NCI-H69 (cell line): ENCODE measurements at places on chromosomes 16 and 17.

GRCh38 chr17:28657756-28658155, 4.0 kb downstream of the SDF2 start:
- DNase-seq, result no peak

- no peak for DNase-seq
Observed at GRCh38 chr16:25614716-25615265, 77.0 kb upstream of the HS3ST4 start.

GRCh38 chr16:47463771-47464624, 2.9 kb downstream of the PHKB start:
- peak; percentile 62 for DNase-seq

- DNase-seq, result no peak
Observed at GRCh38 chr16:88761830-88762229, 23.2 kb downstream of the PIEZO1 start.

GRCh38 chr17:47802341-47803022, 19.1 kb downstream of the OSBPL7 start:
- DNase-seq, result peak; percentile 89

DNA sequence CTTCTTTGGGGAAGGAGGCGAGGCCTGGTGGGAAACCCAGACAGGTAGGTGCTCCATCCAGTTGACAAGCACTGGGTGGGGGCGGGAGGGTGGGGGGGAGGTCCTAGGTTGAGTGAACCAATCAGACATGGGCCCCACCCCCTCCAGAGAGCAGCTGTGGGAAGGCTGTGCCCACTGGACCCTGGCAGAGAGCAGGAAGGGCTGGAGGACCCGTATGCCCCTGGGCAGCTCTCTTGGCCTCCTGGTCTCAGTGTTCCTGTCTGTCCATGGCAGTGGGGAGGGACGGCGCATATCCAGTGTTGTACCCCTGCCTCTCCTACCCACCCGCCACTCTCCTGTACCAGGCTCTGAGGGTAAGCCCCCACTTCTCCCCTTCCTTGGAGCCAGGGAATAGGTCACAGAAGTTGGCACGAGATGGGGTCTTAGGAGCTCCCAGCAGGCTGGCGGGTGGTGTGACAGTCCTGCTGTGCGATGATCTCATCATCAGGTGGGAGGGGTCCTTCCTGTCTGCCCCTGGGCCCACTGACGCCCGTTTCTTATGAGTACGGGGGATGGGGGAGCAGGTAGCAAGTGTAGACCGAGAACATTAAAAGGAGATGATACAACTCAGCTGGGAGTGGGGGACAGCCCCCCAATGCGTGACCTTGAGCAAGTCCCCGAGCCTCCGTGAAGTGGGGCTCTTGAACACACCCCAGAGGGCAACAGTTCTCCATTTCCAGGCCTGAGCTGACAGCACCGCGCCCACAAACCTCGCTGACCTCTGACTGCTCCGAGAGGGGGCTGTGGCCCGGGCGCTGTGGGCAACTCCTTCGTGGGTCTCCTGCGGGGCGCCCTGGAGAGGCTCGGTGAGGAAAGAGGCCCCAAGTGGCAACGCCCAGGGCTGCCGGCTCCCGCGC, 1.2 kb upstream of the ZFPM1 start:
- DNase-seq, result peak; percentile 34

DNA sequence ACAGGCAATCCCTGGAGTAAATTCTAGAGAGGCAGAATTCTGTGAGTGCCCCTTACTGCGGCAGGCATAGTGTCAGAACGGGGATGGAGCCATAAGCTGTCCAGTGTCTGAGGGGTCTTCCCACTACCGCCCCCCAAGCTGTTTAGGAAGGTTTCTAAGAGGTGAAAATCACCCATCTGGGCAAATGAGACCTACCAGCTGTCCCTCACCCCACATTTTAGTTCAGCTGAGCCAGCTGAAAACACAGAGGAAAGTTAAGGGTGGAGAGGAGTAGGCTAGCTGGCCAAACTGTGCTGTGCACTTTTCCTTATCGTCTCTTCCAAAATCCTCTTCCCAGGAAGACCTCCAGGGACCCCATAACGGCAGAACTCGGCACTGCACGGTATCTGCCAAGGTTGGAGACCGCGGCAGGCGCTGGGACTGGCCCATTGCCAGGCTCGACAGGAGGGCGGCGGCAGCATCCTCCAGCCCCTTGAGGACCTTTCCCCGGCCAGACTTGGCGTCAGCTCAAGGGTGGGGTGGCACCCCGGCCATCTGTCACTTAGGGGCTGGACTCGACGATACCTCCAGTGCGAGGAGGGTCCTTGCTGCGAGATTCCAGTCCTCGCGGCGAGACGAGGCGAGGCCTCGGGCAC, 955 bp downstream of the ACLY start:
- DNase-seq, result peak; percentile 95

GRCh38 chr16:68444056-68444657, 4.2 kb downstream of the SMPD3 start:
- no peak for DNase-seq

- peak; percentile 79 for DNase-seq
Observed at GRCh38 chr17:6413065-6413464, 21.9 kb downstream of the AIPL1 start.

DNA sequence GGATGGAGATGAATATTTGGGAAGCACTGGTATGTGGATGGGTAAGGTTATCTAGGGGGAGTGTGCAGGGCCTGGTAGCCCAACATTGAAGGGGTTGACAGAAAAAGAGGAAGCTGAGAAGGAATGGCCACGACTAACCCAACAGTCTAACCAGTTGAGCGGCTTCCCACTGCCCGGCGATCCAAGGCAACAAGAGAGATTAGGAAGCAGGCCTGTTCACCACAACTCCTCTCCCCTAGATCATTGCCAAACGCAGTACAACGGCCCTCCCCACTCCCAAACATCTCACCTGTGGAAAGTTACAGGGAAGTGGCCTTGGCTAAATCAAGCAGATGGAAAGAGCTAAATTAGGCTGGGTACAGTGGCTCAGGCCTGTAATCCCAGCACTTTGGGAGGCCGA, 11.2 kb upstream of the RANGRF start:
- DNase-seq, result no peak

DNA sequence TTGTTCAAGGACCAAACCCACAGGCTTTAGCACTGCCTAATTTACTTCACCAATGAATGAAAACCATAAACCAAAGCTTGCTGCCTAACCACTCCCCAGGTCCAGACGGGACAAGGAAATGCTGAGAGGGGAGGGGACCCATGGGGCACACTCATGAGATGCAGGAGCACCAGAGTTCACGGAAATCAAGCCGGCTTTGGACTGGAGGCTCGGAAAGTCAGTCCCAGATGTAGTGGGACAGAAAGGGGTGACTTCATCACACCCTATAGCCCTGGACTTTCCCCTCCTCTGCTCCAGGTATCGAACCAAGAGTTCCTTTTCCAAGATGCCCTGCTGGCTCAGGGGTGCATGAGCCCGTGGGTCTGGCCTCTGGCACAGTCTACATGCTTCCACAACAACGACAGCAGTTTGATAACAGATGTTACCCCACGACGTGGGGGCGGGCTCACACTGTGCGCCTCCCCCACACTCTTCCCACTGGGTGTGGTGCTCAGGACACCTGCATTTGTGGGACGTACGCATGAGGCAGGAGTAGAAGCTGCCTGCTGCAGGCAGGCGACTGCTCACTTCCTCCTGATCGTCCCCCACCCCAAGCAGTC, 63.2 kb downstream of the AMFR start:
- DNase-seq, result no peak

DNA sequence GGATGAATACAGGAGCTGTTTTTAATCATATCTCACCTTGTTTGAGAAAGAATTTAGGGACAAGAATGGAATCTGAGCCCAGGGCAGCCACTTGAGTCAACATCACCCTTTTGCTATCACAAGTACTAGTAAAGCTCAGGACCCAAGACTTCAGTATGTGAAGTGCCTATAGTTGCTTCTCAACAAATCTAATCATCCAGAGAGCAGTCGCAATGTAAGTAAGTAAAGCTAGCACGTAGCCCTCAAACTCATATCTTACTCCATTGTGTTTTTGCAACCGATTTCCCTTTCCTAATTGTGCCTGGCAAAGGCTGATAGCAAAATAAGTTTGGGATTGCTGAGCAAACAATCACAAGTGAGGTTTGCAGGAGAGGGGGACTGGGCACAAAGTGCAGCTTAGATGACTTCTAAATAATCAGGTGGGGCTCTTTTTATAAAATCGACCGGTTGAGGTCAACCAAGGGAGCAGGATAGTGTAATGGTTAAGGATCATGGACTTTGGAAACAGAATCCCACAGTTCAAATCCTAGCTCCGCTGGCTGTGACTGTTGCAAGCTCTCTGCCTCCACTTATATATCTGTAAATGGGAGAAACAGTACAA, 13.0 kb downstream of the TOB1 start:
- DNase-seq, result no peak

- peak; percentile 42 for DNase-seq
Observed at GRCh38 chr16:88758227-88758943, 26.6 kb downstream of the PIEZO1 start.

DNA sequence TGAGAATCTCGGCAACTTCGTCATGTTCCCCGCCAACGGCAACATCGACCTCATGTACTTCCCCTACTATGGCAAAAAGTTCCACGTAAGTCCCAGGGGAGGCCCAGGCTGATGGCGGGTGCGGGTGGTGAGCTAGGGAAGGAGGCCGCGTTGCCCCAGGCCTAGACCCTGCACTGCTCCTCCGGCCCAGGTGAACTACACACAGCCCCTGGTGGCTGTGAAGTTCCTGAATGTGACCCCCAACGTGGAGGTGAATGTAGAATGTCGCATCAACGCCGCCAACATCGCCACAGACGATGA, 4.8 kb downstream of the ATP1B2 start:
- no peak for DNase-seq

GRCh38 chr16:26118575-26118974, 426.8 kb downstream of the HS3ST4 start:
- no peak for DNase-seq

DNA sequence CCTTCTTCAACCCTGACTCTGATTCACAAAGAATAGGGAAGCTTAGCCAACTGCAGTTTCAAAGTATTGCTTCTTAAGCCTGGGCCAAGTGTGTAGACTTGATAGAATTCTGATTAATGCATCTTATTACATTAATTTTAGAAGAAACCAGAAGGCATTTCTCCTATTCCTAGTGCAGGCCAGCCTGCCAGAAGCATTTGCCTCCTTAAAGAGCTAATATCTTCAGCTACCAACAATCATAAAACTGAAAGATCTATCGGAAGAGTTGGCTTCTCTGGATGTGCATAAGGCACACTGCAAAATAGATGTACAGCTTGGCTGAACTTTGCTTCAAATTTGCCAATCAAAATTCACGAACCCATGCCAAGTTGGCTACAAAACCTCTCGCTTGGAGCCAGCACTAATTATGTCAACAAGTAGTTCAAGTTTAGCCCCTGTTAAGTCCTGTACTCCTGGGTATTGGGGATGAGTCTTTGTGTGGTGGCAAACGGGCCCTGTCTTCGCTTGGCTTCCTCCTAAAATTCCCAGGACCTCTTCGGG, 717.8 kb downstream of the WWOX start:
- no peak for DNase-seq

GRCh38 chr16:12574721-12575120, 229.0 kb downstream of the CPPED1 start:
- DNase-seq, result no peak

- DNase-seq, result peak; percentile 45
Observed at GRCh38 chr17:74213861-74214391, 555 bp downstream of the TTYH2 start.

DNA sequence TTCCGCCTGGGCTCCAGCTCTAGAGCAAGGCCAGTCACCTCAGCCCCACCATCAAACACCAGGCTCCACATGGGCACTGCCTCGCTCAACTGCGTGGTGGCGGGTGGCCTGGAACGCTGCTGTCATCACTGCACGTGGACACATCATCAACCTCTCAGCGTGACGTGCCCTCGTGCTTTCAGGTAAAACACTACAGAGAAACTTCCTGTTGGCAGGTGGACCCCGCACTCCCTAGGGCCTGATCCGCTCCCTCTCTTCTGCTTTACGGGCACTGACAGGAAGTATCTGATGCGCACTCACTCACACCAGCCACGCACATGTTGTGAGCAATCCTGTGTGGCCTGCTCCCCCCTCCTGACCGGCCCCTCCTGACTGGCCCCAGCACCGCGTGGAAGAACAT, 87.4 kb downstream of the ANKRD11 start:
- DNase-seq, result no peak

- no peak for DNase-seq
Observed at GRCh38 chr17:19978209-19978802, 678 bp upstream of the AKAP10 start.

DNA sequence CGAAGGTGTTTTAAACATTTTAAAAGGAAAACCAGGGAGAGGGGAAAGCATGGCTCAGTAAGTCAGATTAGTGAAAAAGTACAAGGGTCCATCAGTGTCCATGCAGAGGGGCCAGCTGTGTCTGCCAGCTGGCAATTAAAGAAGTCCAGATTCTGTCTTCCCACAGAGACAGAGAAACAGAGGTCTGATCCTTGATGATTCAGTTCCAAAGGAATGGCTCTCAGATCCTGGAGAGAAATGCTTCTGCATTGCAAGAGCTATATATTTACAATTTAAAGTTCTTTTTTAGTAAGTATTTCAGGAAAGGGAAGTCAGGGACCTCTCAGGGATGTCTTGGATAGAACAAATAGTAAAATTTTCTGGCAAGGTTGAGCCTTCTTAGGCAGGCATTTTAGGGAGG, 56.2 kb downstream of the HSD17B2 start:
- no peak for DNase-seq

DNA sequence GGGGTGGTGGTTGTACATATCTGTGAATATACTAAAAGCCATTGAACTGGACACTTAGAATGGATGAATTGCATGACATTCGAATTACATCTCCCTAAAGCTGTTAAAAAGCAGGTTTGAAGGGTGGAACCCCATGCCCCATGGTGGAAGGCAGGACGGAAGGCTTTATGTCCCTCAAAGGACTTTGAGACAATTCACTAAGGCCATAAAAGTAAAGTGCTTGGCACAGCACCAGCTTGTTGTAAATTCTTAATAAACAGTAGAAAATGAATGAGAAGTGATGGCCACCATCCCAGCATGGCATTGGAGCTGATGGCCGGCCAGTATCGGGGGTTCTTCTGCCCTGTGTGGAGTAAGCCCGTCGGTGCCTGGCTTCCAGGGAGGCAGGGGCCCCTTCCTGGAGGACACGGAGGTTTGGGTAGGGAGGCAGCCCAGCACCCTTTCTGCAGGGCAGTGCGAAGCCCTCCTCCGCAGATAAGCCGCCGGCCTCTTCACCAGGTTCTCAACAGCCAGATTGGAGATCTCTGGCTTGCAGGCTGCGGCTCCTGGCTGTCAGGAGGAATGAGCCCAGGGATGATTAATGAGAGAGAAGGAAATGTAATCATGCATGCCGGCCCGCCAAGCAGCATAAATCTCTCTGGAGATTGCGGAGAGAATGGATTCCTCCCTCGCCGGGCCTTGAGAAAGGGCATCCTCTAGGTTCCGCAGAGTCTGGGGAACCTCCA, 346.9 kb downstream of the FOXL1 start:
- DNase-seq, result no peak
